T-helper 17 cell (primary cell): ENCODE measurements at places on chromosomes 12 and 14.
A peak's percentile ranks its signal among the peaks of the same experiment; 100 is the strongest.

- no peak overlapping the region for H3K4me3 ChIP-seq
- no peaks in the 10 kb centered on the region for H3K4me1 ChIP-seq
- H3K27ac ChIP-seq: no peak overlapping the region
- no peak for DNase-seq
- H3K27me3 ChIP-seq: peaks cover 7% of the 10 kb centered on the region
Measured at GRCh38 chr12:23028158-23028802, 403.3 kb downstream of the ETNK1 start.

GRCh38 chr14:92459950-92460421 lies 53.6 kb upstream of the RIN3 start:
- no peak overlapping the region for H3K27ac ChIP-seq
- peaks cover 3% of the 10 kb centered on the region for H3K4me1 ChIP-seq
- H3K36me3 ChIP-seq: no peaks in the 10 kb centered on the region
- DNase-seq: no peak

- H3K27me3 ChIP-seq: no peaks in the 10 kb centered on the region
- H3K4me3 ChIP-seq: no peak overlapping the region
- H3K27ac ChIP-seq: no peak overlapping the region
- no peak for DNase-seq
- no peaks in the 10 kb centered on the region for H3K36me3 ChIP-seq
- H3K4me1 ChIP-seq: no peaks in the 10 kb centered on the region
Measured at GRCh38 chr14:79568594-79568993, 642.7 kb downstream of the DIO2 start.

DNA sequence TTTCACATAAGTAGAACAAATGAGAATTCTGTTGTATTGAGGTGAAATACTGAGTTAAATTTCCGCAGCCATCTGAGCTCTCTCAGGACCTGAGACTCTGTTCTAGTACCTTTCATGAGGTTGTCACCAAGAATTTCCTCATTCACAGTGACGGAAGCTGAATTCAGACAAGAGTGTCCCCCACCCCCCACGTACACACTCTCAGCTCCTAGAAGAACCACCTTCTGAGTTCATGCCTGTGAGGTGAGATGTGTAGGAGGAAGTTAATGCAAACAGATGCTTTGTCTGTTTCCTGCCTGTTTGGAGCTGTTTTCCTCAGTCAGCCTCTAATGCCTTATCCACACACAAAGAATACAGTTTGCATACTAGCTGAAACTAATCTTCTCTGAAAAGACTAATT lies 18.2 kb downstream of the BICDL1 start:
- peak; percentile 38 for DNase-seq
- H3K27ac ChIP-seq: peak overlapping the region; percentile 99
- H3K4me3 ChIP-seq: peak overlapping the region; percentile 80
- H3K27me3 ChIP-seq: no peaks in the 10 kb centered on the region
